ENCODE measurements at places on chromosomes 2 and 18. TPM values are rescaled to one million over a fixed set of nuclear protein-coding genes. Genes with fewer than 3 reads are reported as not detected.
A peak's percentile ranks its signal among the peaks of the same experiment; 100 is the strongest.

GRCh38 chr2:2232167-2232566, 98.9 kb downstream of the MYT1L start:
- no peaks in the 10 kb centered on the region for H3K27me3 ChIP-seq
- H3K36me3 ChIP-seq, result no peaks in the 10 kb centered on the region
- H3K27ac ChIP-seq, result no peak overlapping the region
- no peaks in the 10 kb centered on the region for H3K4me1 ChIP-seq
- no peak overlapping the region for H3K4me3 ChIP-seq

GRCh38 chr18:7459851-7460770, 107.0 kb upstream of the PTPRM start:
- peaks cover 4% of the 10 kb centered on the region for H3K4me1 ChIP-seq
- DNase-seq, result no peak
- no peaks in the 10 kb centered on the region for H3K36me3 ChIP-seq
- peak overlapping the region; percentile 43 for H3K4me3 ChIP-seq
- no peak overlapping the region for H3K27ac ChIP-seq

- H3K36me3 ChIP-seq, result no peaks in the 10 kb centered on the region
- H3K4me3 ChIP-seq, result no peak overlapping the region
- no peaks in the 10 kb centered on the region for H3K4me1 ChIP-seq
- no peaks in the 10 kb centered on the region for H3K27me3 ChIP-seq
These were observed 68.8 kb downstream of the GLI2 start for GRCh38 chr2:120804459-120804858.

DNA sequence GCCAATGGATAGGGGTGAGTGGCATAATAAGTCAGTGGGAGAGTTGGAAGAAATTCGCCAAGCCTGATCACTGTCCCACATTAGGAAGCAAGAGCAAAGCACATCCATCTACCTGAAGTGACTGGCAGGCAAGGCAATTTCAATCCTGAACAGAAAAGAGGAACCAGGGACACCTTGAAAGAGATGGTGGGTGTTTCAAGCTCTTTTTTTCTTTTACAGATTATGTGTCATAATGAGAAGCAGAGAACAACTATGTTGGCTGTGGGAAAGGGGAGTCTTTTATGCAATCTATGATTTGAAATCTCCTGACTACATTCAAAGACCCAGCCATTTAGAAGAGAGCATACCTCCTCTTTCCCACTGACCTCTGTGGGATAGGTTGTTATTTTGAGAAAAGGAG, 63.5 kb downstream of the TGIF1 start:
- no peak overlapping the region for H3K27ac ChIP-seq
- no peaks in the 10 kb centered on the region for H3K27me3 ChIP-seq
- no peak overlapping the region for H3K4me3 ChIP-seq
- DNase-seq, result no peak
- peaks cover 24% of the 10 kb centered on the region for H3K4me1 ChIP-seq

GRCh38 chr2:171862501-171862900, 31.5 kb downstream of the SLC25A12 start:
- no peaks in the 10 kb centered on the region for H3K36me3 ChIP-seq
- H3K4me1 ChIP-seq, result peaks cover 11% of the 10 kb centered on the region
- no peak overlapping the region for H3K4me3 ChIP-seq
- H3K27me3 ChIP-seq, result no peaks in the 10 kb centered on the region
- no peak for DNase-seq
- no peak overlapping the region for H3K27ac ChIP-seq

DNA sequence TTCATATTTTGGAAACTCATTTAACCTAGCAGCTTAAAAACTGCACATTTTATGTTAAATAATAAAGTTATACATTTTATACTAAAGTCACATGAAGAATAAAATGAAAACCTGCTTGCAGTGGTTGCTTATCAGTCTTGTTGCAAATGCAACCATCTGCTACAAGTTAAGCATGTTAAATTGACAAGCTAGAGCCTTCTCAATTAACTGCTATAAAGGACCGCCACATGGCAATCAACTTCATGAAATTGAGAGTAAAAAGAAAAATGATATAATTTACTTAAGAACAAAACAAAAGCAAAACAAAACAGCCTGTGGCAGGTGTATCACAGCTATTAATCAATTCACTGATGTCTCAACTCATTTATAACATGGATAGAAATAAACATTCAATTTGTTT, 78.7 kb downstream of the RTTN start:
- H3K36me3 ChIP-seq, result no peaks in the 10 kb centered on the region
- no peak overlapping the region for H3K4me3 ChIP-seq
- H3K27me3 ChIP-seq, result no peaks in the 10 kb centered on the region

DNA sequence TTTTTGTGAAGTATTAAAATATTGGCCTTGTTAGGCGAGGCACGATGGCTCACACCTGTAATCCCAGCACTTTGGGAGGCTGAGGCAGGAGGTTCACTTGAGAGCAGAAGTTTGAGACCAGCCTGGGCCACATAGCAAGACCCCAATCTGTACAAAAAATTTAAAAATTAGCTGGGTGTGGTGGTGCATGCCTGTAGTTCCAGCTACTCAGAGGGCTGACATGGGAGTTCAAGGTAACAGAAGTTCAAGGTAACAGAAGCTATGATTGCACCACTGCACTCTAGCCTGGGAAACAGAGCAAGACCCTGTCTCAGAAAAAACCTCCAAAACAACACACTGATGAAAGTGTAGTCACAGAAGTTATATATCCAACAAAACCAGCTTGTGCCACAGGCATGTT, 39.8 kb downstream of the IMPA2 start:
- no peak overlapping the region for H3K27ac ChIP-seq
- DNase-seq, result no peak
- H3K27me3 ChIP-seq, result no peaks in the 10 kb centered on the region
- no peak overlapping the region for H3K4me3 ChIP-seq

- DNase-seq, result peak; percentile 32
- H3K27ac ChIP-seq, result peak overlapping the region; percentile 45
- no peaks in the 10 kb centered on the region for H3K27me3 ChIP-seq
- no peaks in the 10 kb centered on the region for H3K36me3 ChIP-seq
These were observed 7.2 kb upstream of the KLHL29 start for GRCh38 chr2:23377771-23378170.

GRCh38 chr2:153715218-153715850, 156.4 kb upstream of the GALNT13 start:
- no peaks in the 10 kb centered on the region for H3K27me3 ChIP-seq
- H3K36me3 ChIP-seq, result no peaks in the 10 kb centered on the region
- H3K27ac ChIP-seq, result no peak overlapping the region
- H3K4me3 ChIP-seq, result no peak overlapping the region
- DNase-seq, result no peak
- no peaks in the 10 kb centered on the region for H3K4me1 ChIP-seq

DNA sequence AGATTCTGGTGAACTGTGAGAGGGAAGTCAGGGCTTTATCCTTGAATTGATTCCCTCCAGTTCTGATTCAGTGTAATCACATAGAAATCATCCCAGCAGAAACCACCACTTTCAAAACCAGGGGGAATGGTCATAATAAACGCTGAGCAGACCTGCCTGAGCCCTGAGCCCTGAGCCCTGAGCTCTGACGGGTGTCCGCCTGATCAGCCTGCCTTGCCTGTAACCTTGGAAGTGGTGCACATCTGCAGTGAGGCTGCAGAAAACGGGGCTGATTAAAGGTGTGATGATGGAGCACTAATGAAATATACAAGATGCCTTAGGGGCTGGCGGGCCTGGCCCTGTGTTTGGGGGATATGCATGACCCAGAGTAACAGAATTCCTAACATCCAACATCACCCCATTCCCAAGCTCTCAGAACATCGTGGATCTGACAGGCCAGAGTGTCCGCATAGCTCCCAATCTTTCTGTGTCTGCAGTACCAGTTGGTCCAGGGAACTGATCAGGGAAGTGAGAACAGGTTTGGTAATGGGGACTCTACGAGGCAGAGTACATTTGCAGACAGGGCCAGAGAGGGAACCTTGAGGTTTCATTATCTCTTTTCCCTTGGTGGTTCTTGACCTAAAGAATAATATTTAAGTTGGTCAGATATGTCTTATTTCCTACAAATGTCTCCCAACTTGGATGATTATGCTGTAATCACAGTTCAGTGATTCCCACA, 37.8 kb downstream of the KCTD18 start:
- no peak for DNase-seq
- peaks cover 32% of the 10 kb centered on the region for H3K36me3 ChIP-seq
- H3K27me3 ChIP-seq, result no peaks in the 10 kb centered on the region
- H3K27ac ChIP-seq, result no peak overlapping the region

GRCh38 chr2:68800027-68800401, 65.4 kb downstream of the ARHGAP25 start:
- H3K27me3 ChIP-seq, result no peaks in the 10 kb centered on the region
- peaks cover 53% of the 10 kb centered on the region for H3K4me1 ChIP-seq
- DNase-seq, result no peak

GRCh38 chr2:90209806-90210205, 1518.3 kb downstream of the RPIA start:
- H3K36me3 ChIP-seq, result no peaks in the 10 kb centered on the region
- no peak for DNase-seq
- H3K27me3 ChIP-seq, result no peaks in the 10 kb centered on the region
- H3K4me1 ChIP-seq, result no peaks in the 10 kb centered on the region
- H3K4me3 ChIP-seq, result no peak overlapping the region
- no peak overlapping the region for H3K27ac ChIP-seq

GRCh38 chr2:208556983-208557484, 150.4 kb downstream of the PTH2R start:
- H3K4me1 ChIP-seq, result no peaks in the 10 kb centered on the region
- DNase-seq, result no peak
- H3K4me3 ChIP-seq, result no peak overlapping the region
- no peaks in the 10 kb centered on the region for H3K27me3 ChIP-seq
- H3K36me3 ChIP-seq, result no peaks in the 10 kb centered on the region

GRCh38 chr2:62257466-62257865, 61.6 kb downstream of the B3GNT2 start:
- DNase-seq, result no peak
- H3K4me3 ChIP-seq, result no peak overlapping the region
- no peaks in the 10 kb centered on the region for H3K36me3 ChIP-seq
- H3K27me3 ChIP-seq, result no peaks in the 10 kb centered on the region

DNA sequence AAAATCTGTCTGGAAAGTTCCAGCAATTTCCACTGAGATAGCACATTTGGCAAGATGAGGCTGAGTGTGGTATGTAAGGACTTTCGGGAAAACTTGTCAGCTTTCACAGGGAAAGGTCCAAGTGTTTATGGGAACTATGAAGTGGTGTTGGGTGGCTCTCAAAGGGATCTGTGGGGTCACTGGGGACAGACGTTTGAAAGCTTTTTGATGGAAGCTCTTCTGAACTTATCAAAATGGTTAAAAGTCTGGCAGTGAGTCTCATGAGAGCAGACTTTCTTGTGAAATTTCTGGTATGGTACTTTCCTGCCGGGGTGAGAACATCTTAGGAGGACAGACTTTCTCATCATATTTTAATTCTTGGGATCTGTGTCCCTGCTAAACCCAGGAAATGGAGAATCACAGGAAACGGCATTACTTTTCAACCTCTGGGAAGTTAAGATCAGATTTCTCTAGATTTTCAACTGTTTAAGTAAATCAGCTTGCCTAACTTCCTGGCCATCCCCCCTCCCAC, 546.3 kb upstream of the ZEB2 start:
- no peak for DNase-seq
- H3K27me3 ChIP-seq, result no peaks in the 10 kb centered on the region
- H3K4me3 ChIP-seq, result no peak overlapping the region
- peaks cover 9% of the 10 kb centered on the region for H3K4me1 ChIP-seq

ALK gene
- not detected for polyA plus RNA-seq

UGT1A6 gene
- polyA plus RNA-seq, result 133 TPM

DYSF gene
- 12.9 TPM for polyA plus RNA-seq

FRZB gene
- not detected for polyA plus RNA-seq

DQX1 gene
- polyA plus RNA-seq, result 10.2 TPM

MYOM1 gene
- polyA plus RNA-seq, result 0.01 TPM

COL4A4 gene
- polyA plus RNA-seq, result 0.03 TPM

INHA gene
- polyA plus RNA-seq, result 0.79 TPM

MOCOS gene
- 2.2 TPM for polyA plus RNA-seq

Data from keratinocyte (primary cell).